ENCODE measurements at places on chromosomes 2 and 18.

DNA sequence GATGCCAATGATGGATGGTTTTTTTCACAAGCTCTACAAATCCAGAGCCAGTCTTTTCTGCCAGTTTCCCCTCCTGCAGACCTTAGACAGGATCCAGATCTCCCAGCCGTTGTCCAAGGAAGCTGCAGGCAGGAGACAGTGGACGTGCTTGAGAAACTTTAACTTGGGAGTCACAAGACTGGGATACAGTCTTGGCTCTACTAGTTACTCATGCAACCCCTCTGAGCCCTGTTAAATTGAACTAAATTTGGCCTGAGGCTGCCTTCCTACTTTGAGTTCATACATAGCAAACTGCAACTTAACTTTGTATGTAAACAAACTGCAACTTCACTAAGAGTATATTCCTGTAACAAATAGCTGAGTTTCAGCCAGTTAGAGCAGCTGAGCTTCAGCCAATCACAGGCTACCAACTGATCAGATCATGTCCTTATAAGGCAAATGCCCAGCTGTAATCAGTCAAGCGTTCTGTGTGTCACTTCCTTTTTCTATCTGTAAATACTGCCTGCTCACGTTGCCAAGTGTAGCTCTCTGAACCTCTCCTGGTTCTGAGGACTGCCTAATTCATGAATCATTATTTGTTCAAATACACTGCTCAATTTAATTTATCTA is 140.9 kb downstream of the CAPN13 start:
- DNase-seq, result no peak

DNA sequence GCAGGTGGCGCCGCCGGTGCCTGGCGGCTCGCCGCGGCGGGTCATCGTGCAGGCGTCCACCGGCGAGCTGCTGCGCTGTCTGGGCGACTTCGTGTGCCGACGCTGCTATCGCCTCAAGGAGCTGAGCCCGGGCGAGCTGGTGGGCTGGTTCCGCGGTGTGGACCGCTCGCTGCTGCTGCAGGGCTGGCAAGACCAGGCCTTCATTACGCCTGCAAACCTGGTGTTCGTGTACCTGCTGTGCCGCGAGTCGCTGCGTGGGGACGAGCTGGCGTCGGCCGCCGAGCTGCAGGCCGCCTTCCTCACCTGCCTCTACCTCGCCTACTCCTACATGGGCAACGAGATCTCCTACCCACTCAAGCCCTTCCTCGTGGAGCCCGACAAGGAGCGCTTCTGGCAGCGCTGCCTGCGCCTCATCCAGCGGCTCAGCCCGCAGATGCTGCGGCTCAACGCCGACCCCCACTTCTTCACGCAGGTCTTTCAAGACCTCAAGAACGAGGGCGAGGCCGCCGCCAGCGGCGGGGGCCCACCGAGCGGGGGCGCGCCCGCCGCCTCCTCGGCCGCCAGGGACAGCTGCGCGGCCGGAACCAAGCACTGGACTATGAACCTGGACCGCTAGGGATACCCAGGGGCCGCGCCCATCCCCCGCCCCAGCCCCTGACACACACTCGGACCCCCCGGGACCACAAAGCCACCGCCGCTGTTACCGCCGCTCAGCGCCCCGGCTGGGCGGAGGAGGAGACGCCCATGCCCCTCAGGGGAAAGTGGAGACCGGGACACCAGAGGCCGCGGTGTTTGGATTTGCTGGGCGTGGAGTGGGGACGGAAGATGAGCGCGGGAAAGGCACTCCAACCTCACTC is 1.1 kb downstream of the CDK5R2 start:
- peak; percentile 46 for DNase-seq

GRCh38 chr2:225399504-225399903 is at the start of gene NYAP2:
Gene NYAP2 (plus strand): TSS chr2:225399710. CDS start chr2:225408881, 9,171 bp downstream.
- DNase-seq, result no peak

DNA sequence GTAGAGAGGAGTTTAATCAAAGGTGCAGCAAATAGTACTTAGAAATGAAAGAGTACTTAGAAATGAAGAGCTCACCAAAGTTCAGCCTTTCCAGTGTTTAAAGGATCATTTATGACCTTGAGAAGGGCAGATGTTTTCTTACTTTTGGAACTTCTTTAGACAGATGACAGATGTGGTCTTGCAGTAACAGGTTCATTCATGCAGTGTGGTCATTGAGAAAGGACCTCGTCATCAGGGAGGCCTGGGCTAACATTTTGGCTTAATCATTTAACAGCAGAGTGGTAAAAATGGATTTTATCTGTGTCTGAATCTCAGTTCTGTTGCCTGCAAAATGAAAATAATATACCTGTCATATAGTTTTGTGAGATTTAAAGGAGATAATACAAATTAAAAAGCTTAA is 75.1 kb upstream of the NT5C1B start:
- no peak for DNase-seq

DNA sequence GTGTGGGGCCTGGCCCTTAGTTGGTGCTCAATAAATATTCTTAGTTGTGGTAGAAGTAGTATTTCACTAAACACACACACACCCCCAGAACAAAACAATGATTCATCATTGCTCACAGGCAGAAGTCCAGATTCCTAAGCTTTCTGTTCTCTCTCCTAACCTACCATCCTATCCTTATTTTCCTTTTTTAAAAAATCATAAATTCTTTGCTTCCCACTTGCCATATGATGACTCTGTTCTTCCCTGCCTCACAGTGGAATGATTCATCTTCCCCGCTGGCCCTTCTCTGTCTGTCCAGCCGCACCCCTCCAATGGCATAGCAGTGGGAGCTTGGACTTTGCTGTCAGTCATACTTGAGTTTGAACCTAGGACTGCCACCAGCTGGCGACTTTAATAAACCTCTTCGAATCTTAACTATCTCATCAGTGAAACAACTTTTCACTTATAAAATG is 5.2 kb downstream of the EML6 start:
- no peak for DNase-seq

- no peak for DNase-seq
Observed at GRCh38 chr2:156553714-156554442, 117.7 kb downstream of the GPD2 start.

DNA sequence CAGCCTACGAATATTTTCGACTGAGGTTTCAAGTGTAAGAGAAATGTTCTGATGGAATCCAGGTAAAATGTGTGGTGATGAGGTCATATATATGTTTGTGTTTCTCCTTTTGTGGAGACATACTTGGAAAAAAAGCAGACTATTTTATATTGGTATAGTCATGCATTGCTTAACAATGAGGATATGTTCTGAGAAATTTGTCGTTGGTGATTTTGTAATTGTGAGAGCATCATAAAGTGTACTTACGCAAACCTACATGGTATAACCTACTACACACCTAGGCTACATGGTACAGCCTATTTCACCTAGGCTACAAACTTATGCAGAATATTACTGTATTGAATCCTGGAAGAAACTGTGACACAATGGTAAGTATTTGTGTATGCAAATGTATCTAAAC is 1849.9 kb upstream of the CELF4 start:
- no peak for DNase-seq

DNA sequence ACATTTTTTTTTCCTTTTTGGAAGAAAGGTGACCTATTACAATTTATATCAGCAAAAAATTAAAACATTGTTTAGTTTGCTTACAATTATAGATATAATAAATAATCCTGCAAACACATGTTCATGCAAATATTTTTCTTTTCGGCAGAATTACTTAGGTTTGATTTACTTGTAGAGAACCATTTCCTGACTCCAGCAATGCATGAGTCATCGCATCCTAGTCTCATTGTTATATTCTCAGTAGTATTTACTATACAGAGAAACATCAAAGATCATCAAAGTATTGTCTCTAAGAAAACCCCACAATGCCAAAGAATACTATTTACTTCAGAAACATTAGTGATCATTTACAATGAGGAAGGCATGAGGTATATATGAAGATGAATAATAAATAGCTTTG is 40.4 kb upstream of the MTIF2 start:
- DNase-seq, result no peak

DNA sequence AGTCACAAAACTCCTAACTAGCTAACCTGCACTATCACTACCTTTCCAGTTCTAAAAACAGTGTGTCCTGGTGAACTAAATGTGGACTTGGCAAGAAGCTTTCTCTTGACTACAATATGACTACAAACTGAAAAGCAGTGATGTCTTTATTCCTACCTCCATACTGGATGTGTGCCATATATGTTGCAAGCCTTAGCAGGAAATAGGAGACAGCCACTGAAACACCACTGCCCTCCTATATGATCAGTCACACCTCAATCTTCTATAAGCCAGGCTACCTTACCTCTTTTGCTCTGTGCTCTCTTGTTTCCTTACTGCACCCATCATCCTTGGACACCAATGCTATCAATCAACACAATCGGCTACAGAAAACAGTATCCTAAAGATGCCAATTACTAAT is 34.1 kb downstream of the SS18 start:
- DNase-seq, result no peak

GRCh38 chr2:53903011-53903410 is 43.2 kb upstream of the GPR75 start:
- no peak for DNase-seq

DNA sequence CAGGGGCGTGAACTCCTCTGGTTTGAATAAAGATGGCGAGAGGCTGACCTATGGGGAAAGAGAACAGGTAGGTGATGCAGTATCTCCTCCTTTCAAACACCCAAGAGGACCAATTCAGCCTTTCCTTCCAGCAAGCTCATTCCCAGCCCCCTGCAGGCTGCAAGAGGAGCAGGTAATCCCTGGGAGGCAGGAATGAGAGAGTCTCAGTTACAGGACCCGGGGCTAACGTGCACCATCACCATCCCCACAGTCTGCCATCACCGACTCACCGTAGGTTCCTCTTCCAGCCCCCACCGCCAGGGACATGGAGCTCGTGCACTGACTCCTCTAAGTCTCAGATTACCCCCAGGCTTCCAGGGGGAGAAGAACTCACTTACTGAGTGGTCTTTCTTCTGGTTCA is 26.7 kb downstream of the XDH start:
- no peak for DNase-seq

GRCh38 chr2:224947566-224947965 is 94.7 kb downstream of the DOCK10 start:
- no peak for DNase-seq

GRCh38 chr2:216770050-216770449 is 74.7 kb upstream of the IGFBP5 start:
- DNase-seq, result no peak

DNA sequence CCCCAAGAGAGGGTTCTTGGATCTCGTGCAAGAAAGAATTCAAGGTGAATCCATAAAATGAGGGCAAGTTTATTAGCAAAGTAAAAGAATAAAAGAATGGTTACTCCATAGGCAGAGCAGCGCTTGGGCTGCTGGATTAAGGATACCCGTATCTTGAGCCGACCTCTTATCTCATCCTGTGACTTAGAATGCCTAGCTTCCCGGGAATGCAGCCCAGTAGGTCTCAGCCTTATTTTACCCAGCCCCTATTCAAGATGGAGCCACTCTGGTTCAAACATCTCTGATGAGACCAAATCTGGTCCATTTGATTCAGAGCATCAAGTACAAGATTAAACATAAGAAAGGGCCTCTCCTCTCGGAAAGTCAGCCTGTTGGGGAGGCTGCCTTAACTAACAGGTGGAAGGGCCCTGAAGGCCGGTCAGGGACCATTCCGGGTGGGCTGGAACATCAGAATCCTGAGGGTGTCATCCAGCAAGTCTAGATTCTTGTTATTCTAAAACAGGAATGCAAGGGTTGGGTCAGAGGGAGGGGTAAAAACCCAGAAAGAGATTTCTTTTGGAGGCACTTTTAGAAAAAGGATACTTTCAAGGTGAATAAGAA is 5.8 kb downstream of the PSD4 start:
- no peak for DNase-seq

DNA sequence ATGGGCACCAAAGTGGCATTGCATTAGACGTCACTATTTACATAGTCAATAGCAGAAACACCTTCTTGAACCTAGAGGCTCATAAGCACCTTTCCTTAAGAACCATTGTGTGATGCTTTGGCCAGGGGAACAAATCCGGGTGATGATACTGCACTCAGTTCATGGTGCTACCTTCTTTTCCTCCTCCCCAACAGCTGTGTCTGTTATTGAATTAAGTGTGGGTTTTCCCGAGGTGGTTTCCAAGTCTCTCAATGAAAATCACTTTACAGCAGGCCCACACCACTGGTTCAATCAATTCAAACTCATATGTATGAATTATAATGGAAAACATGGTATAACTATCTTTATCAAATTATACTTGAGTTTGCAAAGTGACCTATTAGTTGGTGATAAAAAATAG is 9.3 kb upstream of the EFEMP1 start:
- DNase-seq, result no peak

DNA sequence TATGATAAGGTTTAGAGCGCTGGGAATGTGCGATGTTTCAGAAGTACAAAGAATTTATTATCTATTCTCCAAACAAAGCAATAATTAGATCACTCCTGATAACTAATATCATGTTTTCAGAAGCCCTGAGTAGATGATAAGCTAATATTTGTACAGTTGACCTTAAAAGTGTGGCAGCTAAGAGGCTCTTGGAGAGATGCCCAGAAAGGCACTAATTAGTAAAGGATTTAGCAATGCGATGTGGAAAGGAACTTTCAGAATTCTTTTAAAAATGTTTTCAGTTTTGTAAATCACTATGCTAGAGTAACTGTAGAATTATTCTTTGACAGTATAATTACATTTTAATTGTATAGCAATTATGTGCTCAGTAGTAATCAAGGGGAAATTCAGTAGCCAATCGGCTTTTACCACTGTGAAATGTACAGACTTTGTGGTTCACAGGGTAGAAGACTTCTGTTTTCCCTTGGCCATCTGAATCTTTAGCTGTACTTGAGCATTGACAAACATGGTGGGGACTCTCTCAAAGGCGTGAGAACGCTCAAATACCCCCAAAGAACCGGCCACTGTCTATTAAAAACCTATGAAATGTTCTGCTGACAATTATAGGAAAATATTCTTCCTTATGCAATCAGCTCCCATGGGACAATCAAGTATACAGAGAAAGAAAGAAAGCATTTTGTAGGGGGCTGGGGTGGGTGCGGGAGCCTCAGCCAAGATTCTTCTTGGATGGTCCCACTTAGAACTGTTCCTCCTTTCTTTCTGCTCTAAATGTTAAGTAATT is 262.8 kb upstream of the AGAP1 start:
- no peak for DNase-seq

DNA sequence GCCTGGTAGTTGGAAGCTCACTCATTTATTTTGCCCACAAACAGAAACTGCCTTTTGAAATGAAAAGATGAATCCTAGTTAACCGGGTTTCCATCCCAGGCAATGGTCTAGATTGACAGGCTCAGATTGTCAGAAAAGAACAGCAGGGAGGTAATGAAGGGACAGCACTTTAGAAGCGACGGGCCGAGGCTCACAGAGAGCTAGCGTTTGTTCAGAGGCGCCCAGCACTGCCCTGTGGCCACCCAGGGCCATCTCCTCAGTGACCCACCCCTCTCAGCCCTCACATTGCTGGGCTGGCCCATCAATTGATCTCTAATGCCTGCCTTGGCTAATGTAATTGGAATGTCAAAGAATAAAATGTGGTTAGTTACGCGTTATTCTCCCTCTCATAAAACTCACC is 304.8 kb downstream of the CDCA7 start:
- DNase-seq, result no peak

GRCh38 chr2:80887841-80888378 is 583.4 kb upstream of the LRRTM1 start:
- DNase-seq, result no peak

GRCh38 chr2:217937446-217937845 is 65.3 kb downstream of the TNS1 start:
- no peak for DNase-seq

Measured in GM13976 (cell line).